ENCODE measurements at places on chromosomes 11 and 22.

- no peak for DNase-seq
These were observed 87.8 kb downstream of the CWC15 start for GRCh38 chr11:94885581-94885980.

- DNase-seq: no peak
These were observed 64.6 kb downstream of the KCNC1 start for GRCh38 chr11:17799147-17799546.

DNA sequence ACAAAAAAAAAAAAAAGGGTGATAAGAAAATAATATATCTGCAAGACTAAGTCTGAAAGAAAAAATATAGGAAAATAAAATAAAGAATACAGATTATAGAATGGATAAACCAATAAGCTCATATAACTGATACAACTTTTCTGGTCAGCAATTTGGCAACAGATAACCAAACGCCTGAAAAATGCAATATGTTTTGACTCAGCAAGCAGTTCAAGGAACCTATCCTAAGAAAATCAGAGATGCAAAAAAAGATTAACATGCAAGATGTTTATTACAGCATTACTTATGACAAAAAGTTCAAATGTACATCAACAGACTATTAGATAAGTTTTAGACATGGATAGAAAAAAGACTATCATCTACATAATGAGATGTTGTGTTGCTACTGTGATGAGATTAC, 27.1 kb upstream of the GAB2 start:
- DNase-seq: no peak

- no peak for DNase-seq
These were observed 77.3 kb downstream of the COMMD9 start for GRCh38 chr11:36211761-36212430.

- no peak for DNase-seq
These were observed 11.3 kb downstream of the MYO18B start for GRCh38 chr22:25753252-25753651.

Data from left kidney (tissue), 8 donors.